ENCODE measurements at places on chromosomes 2 and 18.
A peak's percentile ranks its signal among the peaks of the same experiment; 100 is the strongest.

DNA sequence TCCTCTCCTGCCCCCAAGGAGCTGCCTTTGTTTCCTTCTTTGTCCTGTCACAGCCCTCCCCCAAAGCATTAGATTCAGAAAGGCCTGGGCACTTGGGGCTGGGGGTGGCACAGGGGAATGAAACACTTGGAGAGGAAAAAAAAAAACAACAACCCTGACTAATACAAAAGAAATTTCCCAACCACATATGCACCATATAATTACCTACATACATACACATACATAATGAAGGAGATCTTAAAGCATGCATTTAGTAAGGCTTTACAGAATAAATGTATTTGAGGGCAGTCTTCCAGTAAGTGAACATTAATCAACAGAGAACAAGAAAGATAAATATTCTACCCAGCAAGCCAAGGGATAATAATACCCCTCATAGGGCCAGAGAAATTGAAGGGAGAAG, 70.0 kb upstream of the PPP1CB start:
- DNase-seq, result peak; percentile 20

DNA sequence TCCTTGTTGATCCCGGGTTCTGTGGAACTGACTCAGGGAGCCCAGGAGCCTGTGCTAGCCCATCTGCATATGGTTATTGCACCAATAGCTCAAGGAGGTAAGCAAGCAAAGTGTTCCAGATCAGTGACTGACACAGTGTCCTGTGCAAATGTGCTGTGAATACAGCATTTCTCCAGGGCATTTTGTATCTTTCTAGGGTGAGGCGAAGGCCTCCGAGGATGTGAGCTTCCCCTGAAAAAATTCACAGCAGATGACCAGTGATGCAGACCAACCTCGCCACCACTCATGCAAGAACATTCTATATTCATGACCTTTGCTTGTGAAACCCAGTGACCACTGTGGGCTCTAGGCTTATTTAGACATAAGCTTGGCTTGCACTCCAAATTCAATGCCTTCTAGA, 15.2 kb upstream of the NT5DC4 start:
- no peak for DNase-seq

- no peak for DNase-seq
Measured at GRCh38 chr2:133247631-133248030, 320.6 kb downstream of the NCKAP5 start.

GRCh38 chr18:13316063-13316462, 97.5 kb downstream of the LDLRAD4 start:
- no peak for DNase-seq
